ENCODE measurements at places on chromosomes 7 and 10.

DNA sequence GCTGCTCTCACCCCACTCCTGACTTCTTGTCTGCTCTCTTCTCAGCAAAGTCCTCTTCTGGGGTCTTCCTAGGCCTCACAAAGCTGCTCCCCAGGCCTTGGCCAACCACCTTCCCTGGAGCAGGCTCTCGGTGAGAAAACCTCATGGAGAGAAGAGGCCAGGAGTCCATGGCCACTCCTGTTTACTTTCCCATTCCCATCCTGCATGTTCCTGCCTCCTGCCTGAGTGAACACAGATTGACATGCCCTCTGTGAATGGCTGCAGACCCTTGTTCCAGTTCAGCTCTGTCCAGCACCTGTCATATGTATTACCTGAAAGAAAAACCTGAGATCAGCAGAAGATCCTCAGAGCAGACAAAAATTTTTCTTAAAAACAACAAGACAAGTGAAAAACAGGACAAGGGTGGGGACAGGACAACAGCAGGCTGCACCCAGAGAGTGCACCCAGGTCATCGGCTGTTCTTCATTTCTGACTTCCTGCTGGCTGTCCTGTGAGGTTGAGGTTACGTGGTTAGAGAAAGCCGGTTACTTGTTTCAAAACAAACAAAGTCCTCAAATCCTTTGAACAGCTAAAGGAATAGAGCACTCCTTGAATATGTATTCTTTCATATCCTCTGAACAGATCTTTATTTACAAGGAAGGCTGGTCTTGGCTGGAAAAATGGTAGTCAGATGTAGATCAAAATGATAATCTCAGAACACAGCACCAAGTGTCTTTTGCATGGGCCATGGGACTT, 34.0 kb upstream of the DLD start:
- DNase-seq, result no peak

DNA sequence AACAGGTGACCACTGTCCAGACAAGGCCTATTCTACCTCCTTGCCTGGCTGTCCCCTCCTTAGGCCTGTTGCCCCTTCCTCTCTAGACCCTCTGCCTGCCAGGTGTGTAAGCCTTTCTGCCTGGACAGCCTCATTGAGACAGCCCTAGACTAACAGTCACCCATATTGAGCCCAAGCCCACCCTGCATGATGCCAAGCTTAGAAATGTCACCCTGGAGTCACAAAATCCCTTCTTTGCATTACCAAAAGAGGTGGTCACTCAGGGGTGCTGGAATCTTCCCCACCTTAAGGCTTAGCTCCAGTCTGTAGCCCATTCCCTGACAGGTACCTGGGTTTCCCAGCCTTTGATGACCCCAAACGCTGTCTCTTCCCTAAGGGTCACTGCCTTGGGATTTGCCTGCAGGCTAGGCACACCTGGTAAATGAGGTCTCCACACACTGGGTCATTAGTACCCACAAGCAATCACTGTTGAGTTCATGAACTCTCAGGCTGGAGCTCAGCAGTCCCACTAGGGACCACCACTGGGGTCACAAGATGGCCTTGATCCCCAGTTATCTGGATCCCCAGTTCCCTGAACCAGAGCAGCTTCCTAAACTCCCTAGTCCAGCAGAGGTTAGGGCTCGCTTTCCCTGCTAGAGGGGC, 54.9 kb upstream of the CAMK2B start:
- no peak for DNase-seq

DNA sequence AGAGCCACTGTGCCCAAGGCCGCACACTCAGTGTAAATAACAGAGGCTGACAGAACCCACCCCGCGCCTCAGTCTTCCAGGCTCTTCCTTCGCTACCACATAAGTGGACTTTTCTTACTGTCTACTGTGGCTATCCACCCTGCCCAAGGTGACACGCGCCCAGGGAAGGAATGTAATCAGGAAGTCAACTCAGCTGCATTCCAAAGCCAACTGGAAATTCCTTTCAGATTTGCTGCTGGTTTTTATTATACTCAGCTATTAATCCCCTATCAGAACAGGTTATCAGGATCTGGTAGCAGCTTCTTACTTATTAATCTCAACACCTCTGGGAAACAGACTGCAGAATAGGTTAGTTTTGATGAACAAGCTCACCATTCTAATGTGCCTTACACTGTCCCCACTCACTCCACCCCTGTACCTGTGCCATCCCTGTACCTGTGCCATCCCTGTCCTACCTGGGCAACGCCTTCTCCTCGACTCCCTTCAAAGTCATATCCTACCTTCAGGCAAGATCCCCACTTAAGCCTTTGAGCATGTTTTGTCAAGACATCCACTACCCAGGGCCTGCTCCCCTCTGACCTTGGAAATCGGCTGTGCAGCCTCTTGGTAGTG, 90.7 kb downstream of the NHLRC2 start:
- peak; percentile 11 for DNase-seq

GRCh38 chr10:34722404-34722803, 92.7 kb downstream of the PARD3 start:
- DNase-seq, result no peak

DNA sequence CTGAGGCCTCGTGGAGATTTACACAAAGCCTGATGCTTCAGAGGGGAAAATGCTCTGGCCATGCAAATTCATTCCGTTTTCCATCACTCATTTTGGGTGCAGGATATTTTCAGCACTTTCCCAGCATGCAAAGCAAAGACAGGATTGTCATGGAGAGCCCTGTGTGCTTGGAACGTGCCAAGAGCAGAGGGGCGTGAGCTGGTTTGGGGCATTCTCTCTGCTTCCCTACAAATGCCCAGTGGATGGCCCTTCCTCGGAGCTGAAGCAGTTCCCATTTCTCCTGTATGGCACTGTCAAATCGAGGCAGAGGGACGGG, 164.1 kb downstream of the PRKAG2 start:
- no peak for DNase-seq

DNA sequence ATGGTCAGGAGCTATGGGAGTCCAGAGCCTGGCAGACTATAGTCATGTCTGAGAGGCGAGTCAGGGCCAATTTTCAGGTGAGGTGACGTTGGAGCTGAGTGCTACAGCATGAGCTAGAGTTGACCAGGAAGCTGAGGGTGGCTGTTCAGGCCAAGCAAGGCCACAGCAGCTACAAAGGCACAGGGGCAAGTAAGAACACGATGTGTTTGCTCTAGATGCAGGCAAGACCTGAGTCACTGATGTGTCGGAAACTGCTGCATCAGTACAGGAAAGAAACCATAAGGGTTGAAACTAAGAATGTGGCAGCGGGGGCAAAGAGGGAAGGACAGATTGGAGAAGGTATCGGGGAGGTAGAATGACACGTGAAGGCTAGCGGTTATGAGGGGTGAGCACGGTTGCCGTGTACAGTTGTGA, 11.8 kb upstream of the RRP12 start:
- DNase-seq, result peak; percentile 43

- no peak for DNase-seq
These were observed 101.5 kb upstream of the ANKRD1 start for GRCh38 chr10:91022390-91022789.

DNA sequence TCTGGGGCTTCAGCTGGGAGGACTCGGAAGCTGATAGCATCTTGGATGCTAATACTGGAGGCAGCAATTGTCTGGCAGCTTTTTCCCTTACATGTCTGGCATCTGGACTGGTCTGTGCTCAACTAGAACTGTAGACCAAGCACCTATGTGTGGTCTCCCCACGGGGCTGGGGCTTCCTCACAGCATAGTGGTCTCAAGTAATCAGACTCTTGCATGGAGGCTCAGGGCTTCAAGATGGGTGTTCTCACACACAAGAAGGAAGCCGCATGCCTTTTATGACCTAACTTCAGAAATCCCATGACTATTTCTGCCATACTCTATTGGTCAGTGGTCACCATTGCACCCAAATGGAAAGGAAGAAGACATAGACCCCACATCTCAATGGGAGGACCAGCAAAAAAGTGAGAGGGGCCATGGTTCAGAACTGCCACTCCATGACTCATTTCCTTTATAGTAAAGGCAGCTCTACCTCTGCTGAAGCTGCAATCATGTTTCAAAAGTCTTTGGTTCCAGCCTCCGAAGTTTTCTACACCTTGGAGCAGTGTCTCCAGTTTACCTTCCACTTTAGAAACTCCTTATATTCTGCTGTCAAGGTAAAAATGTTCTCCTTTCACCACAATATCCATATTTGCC, 14.7 kb downstream of the AOC1 start:
- no peak for DNase-seq

DNA sequence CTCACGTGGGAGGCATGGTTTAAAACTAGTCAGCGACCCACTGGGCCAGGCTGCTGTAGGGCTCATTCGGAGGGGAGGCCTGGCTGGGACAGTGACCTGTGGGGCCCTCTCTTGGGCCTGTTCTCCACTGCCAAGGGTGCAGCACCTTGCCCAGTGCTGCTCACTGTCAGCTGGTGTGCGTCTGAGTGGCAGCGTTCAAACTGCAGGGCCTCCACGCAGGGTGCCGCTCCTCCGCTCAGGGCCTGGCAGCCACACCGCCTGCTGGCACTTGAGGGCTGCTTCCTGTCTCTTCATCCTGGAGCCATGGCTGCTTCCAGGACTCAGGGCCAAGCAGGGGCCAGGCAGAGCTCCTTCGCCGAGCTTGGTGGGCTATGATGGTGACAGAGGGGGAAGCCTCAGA, 18.3 kb downstream of the ADAMTS14 start:
- DNase-seq, result no peak

DNA sequence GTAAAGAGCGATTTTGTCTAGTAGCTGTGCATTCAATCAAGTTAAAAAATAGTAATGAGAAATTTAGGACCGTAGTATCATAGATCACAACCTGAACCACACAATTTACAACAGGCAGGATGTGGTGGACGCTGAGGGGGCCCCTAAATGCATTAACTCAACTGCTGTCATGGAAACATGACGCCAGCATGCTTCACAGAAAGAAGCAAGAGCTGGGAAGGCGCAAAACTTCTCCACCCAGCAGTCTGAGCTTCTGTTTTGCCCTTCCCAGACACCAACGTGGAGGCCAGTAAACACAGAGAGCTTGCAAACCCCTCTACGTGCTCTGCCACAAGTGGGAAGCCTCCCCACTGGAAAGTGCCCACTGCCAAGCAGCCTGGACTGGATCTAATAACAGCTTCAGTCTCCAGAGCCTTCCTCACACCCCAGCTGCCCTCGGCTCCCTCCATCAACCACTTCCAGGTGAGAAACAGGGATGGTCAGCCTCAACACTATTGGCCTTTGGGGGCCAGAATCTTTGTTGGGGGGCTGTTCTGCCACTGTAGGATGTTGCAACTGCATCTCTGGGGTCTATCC, 151.8 kb downstream of the SFMBT2 start:
- no peak for DNase-seq

- DNase-seq, result no peak
These were observed 3.5 kb upstream of the LCOR start for GRCh38 chr10:96828609-96829008.

DNA sequence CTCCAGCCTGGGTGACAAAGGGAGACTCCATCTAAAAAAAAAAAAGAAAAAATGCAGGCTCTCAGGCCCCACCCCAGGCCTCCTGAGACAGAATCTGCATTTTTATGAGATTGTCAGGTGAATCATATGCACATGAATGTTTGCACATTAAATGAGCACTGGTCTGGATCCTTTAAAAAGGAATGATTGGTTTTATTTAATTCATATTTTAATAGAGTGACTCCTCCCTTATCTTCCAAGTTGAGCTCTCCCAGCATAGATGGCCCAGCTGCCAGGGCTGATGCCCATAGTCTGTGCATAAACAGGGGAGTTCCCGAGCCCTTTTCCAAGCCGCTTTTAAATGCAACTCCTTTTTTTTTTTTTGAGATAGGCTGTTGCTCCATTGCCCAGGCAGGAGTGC, 28.5 kb downstream of the CUX1 start:
- DNase-seq, result no peak

GRCh38 chr10:59631882-59632807, 77.5 kb downstream of the SLC16A9 start:
- DNase-seq, result no peak

- DNase-seq, result peak; percentile 62
These were observed 441 bp downstream of the FBH1 start for GRCh38 chr10:5890452-5890915.

GRCh38 chr7:159112136-159113011, 32.3 kb downstream of the VIPR2 start:
- DNase-seq, result no peak

DNA sequence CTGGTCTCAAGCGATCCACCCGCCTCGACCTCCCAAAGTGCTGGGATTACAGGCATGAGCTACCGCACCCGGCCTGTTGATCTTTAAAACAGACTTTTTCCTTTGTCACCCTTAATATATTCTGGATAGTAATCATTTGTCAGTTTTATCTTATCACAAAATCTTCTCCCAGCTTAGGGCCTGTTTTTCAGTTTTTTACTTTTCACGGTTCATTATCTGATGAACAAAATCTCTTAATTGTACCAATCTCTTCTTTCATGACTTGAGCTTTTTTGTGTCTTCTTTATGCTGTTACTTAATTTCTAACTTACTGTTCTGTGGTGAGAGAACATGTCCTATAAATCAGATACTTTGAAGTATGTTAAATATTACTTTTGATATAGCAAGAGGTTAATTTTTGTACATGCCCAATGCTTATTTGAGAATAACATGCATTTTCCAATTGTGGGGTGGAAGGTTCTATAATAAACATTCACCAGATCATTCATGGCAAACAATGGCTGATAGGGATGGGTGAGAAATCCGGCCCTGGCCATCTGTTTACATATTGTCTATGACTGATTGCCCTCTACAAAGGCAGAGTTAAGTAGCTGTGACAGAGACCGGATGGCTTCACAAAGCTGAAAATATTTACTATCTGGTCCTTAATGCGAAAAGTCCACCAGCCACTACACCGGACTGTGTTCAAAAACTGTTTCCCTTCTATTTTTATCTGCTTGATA, 5.3 kb downstream of the PAPOLB start:
- peak; percentile 94 for DNase-seq

- no peak for DNase-seq
These were observed 59.0 kb downstream of the DNAJB9 start for GRCh38 chr7:108628678-108629077.

GRCh38 chr10:6232846-6233724, 30.4 kb downstream of the PFKFB3 start:
- DNase-seq, result no peak

GRCh38 chr10:51706225-51706624, 6.8 kb upstream of the CSTF2T start:
- DNase-seq, result no peak

GRCh38 chr10:113753020-113753692, 1.7 kb downstream of the PLEKHS1 start:
- peak; percentile 67 for DNase-seq

GRCh38 chr7:135257790-135258189, 24.2 kb downstream of the STRA8 start:
- peak; percentile 24 for DNase-seq

DNA sequence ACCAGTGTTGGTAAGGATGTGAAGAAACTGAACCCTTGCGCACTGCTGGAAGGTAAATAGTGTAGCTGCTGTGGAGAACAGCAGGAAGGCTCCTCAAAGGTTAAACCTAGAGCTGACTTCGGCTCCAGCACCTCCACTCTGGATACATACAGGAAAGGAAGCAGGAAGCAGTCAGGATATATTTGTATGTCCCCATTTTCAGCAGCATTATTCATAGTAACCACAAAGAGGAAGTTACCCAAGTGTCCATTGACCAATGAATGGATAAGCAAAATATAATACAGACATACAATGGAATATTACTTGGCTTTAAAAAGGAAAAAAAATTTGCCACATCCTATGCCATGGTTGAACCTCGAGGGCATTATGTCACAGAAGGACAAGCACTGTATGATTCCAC, 15.0 kb downstream of the RET start:
- DNase-seq, result peak; percentile 58
